Stimulated activated CD4-positive, alpha-beta T cell treated with anti-CD3 and anti-CD28 coated beads, Interleukin-12 subunit alpha, Interleukin-12 subunit beta, amount 100 ng/mL, for 48 hours (primary cell): ENCODE measurements at places on chromosomes 7 and 10.

DNA sequence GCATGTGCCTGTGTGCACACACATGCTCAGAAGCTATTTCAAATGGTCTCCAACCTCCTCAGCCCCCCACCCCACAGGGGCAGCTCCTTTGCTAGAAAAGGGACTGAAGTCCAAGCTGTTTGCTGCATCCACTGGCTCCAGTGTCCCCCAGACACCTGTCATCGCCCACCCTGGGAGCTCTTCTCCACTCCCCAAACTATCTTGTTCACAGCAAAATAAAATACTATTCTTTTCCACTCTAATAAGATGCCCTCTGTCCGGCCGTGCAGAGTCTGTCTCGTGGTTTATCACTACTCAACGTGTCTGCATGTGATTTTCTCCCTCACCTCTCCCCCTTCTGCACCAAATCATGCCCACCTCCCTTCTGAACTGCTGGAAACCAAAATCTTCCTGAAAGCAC is 25.6 kb downstream of the HIPK2 start:
- DNase-seq: no peak

DNA sequence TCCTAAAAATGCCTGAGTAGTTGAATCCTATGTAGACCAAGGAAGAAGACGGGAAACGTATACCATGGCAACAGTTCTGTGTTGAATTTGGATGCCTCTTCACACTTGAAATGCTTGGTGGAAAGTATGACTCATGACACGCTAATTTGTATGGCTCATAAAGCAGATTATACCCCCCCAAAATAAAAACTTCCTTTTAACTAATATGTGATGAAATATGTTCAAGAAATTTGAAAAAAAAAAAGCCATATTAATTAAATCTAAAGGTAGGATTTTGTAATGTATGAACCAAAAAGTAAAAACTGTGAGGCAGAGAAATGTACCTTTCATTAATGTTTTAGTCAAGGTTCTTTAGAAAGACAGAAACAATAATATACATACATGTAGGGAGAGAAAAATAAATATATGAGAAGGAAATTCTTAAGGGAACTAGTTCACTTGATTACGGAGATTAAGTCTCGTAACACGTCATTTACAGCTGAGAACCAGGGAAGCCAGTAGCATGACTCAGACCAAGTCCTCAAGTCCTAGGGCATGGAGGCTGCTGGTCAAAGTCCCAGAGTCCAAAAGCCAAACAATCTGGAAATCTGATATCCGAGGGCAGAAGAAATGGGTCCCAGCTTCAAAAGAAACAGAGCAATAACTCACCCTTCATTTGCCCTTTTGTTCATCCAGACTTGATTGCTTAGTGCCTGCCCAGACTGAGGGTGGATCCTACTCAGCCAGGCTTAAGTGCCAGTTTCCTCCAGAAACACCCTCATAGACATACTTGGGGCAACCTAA is 485.1 kb downstream of the SEMA3D start:
- DNase-seq: no peak

DNA sequence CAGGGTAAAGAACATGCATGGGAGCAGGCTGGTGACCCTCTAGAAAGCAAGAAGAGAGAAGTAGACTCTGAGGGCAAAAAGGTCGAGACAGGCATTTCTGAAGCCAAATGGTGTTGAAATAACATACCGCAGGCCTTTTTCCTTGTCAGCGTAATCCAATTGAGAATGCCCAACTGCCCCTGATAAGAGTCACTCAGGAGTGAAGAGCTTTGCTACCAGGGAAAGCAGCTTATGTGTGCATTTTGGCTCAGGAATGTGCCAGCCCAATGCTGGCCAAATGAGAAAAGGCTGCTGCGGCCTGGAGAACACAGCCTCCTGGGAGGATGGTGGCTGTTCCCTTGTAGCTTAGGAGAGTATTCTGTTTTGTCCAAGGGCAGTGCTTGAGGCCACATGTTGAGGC is 61.4 kb upstream of the NFKB2 start:
- DNase-seq: no peak

DNA sequence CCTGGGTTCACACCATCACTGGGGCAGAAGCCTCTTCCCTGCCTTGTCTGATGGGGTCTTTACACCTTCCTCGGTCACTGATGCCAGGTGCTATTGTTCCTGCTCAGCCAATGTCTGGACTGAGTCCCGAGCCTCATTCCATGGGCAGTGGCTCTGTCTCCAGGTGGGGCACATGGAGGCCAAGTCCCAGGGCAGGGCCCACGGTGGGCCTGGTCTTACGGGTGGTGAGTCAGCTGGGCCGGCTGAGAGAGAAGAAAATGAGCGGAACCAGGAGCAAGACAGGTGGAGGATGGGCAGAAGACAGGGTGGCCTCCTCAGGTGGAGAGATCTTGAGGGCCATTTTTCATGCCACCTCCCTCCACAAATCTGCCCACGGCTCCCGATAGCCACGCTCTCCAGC is 131.7 kb upstream of the FAM20C start:
- DNase-seq: no peak

DNA sequence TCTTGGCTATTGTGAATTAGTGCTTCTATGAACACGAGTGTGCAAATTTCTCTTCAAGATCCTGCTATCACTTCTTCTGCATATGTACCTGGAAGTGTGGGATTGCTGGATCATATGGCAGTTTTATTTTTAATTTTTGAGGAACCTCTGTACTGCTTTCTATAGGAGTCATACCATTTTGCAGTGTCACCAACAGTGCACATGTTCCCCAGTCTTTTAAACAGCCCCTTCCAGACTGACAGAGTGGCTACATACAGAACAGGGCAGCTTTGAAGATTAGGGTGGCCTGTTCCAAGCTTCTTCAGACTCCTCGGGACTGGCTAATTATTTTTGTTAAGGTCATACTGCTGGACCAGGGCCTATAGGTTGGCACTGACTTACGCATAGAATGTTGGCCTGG is 82.9 kb downstream of the AUTS2 start:
- DNase-seq: no peak

DNA sequence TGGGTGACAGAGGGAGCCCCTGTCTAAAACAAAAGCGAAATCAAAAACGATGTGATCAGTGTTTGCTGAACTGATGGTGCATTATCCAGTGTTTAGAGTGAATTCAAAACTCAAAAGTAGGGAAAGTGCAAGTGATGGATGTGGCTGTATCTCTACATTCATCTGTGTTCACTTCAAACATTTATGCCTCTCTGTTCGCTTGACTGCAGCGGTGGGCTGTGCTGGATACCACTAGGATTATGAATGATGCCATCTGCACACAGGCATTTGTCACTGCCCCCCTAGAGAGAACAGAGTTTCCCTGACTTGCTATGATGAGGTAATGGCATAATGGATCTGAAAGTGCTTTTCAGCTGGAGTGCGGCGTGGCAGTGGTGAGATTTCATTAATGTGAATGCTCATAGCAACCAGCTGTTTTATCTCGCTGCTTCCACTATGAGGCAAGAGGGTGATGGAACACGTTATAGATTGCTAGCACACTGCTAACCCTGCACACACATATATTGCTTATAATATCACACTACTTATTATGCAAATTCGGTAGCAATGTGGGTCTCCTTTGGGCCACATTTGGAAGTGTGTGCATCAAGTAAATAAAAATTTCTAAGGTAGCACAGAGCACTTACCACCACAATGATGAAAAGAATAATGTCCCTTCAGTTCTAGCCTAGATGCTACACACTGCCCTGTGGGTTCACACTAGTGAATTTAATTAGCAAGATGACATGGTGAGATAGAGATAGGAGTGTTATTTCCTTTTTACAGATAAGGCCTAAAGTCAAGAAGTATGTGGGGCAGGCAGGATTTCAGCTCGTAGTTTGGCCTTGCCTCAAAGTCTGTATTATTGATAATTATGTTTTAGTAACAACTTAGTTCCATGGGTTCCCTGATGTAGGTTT is 164.7 kb downstream of the CAMK1D start:
- DNase-seq: no peak

DNA sequence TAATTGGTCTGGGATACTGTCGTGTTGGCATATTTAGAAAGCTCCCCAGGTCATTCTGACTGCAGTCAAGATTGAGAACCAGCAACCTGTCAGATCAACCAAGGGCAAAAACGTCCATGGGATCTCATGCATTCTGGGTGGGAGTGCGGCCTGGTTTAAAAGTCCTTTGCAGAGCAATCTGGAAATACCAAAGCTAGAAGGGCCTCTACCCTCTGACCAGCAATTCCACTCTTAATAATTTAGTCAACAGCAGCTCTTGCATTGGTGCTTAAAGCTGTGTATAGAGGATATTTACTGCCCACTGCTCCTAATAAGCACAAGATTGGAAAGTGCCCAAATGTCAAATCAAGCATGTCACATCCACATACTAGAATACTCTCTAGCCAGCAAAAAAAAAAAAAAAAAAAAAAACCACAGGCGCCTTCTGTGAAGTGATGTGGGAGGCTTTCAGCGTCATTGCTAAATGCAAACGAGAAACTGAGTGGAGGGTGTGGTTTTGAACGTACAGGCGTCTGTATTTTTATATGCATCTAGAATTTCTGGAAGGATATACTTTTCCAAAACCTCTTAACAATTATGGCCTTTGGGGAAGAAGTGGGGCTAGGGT is 44.8 kb upstream of the HSPA12A start:
- no peak for DNase-seq

- no peak for DNase-seq
Measured at GRCh38 chr7:163971-164881, 28.1 kb upstream of the FAM20C start.

- no peak for DNase-seq
Measured at GRCh38 chr10:79995979-79996634, 47.2 kb upstream of the SFTPD start.
